Brain microvascular endothelial cell (primary cell): ENCODE measurements at places on chromosomes 11 and 22.

- no peak for DNase-seq
Observed at GRCh38 chr11:34627197-34627596, 6.3 kb downstream of the EHF start.

- no peak for DNase-seq
Observed at GRCh38 chr11:47469361-47470179, 20.6 kb upstream of the RAPSN start.

GRCh38 chr11:79259800-79260199 lies 181.0 kb downstream of the TENM4 start:
- DNase-seq, result no peak

DNA sequence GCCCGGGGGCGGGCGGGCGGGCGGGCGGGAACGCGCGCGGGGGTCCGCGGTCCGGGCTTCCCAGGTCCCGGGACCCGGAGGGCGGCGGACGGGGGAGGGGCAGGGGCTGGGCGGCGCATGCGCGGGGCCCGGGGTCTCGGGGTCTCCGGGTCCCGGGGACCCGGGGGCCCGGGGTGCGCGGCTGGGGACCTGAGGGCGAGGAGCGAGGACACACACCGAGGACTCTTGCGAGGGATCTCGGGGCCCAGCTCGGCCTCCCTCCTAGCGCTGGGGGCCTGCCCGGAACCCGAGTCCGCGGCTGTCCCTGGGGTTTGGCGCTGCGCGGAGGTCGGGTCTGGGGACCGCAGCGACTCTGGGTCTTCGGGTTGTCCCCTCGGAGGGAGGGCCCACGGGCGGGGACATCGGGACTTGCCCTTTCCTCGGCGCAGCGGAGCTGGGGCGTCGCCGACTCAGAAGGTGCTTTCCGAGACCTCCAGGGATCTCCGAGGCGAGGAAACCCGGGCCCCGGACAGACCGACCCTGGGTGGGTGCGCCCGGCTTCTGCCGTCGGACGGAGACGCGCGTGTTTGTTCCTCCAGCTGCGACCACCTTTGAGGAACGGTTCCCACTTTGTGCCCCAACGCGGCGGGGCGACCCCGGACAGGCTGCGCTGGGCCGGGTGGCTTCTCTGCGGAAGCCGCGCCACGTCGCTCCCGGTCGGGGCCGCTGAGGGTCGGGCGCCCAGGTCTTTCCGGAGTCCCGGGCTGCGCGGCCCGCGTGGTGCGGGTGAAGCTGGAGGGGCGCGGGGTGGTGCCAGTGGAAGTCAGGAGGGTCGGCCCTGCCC lies 540 bp downstream of the PPARA start:
- DNase-seq, result no peak

DNA sequence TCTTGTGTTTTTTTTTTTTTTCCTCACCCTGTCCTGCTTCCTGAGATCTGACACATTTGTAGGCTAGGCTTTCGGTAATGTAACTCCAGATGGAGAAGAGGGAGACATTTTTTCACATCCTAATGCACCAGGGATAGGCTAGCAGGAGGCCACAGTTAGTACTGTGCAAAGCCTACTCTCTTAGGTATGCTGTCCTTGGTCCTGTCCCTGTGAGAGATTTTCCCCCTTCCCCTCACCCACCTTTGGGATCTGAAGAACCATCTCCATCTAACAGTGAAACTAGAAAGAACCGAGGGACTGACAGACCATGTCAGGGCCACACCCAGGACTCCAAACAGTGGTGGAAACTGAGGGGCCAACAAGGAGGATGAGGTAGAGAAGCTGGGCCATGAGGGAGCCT lies 29.2 kb downstream of the ADAMTS8 start:
- no peak for DNase-seq

DNA sequence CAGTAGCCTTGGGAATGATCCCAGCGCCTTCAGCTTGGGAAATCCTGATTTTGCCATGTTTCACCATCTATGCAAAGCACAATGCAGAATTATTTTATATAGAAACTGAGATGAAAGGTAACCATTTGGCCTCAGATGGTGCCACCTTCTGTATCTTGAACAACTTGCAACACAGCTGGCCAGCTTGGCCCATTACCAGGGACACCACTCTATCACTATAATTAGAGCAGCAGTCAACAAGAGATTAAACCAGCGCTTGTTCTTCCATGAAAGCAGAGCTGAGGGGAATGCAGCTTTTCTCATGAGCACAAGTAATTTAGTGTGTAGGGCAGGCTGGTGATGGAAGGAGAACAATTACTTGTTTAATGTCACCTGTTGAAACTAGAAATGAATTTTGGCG lies 6.7 kb upstream of the ZDHHC13 start:
- DNase-seq, result no peak

GRCh38 chr22:29043906-29044575 lies 17.6 kb downstream of the C22orf31 start:
- peak; percentile 11 for DNase-seq

- no peak for DNase-seq
Observed at GRCh38 chr11:13550761-13551160, 55.0 kb upstream of the PTH start.

DNA sequence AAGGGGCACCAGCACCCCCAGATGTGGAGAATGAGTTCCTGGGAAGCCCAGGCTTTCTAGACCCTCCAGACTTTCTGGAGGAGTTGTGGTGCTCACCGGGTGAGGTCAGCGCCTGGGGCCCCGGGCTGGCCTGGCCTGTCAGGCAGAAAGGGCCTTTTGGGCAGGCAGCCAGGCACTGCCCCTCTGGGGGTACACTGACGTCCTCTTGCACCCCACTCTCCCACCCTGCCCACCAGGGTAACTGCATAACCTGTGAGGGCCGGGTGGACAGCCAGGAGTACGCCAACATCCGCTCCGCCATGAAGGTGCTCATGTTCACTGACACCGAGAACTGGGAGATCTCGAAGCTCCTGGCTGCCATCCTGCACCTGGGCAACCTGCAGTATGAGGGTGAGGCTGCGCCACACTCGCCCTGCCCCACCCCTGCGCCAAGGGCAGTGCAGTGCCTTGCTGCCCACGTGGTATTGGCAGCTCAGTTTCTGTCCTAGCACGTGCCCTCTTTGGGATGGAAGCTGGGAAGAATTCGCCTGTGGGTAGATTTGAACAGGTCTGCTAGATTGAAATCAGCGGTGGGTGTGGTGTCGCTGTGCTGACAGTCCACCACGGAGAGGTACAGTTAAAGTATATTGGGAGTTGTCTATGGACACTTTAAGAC lies 30.1 kb downstream of the MYO7A start:
- DNase-seq, result no peak

GRCh38 chr11:14619603-14620531 lies 23.7 kb upstream of the PDE3B start:
- DNase-seq, result no peak

DNA sequence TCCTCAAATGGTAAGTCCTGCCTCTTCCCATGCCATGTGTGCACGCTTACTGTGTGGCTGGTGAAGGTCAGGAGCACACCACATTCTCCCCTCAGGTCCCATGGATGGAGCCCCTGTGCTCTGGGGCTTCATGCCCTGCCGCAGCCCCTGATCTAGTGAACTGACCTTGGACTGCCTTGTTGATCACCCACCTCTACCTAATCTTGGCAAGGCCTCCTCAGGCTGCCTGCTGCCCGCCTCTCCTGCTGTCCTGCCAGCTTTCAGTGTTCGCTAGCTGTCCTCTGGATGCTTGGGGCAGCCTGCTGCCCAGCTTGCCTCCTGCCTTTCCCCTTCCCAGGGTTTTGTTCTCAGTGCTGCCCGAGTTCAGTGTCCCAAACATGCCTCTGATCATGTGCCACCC lies 38.1 kb downstream of the CABIN1 start:
- DNase-seq, result no peak

DNA sequence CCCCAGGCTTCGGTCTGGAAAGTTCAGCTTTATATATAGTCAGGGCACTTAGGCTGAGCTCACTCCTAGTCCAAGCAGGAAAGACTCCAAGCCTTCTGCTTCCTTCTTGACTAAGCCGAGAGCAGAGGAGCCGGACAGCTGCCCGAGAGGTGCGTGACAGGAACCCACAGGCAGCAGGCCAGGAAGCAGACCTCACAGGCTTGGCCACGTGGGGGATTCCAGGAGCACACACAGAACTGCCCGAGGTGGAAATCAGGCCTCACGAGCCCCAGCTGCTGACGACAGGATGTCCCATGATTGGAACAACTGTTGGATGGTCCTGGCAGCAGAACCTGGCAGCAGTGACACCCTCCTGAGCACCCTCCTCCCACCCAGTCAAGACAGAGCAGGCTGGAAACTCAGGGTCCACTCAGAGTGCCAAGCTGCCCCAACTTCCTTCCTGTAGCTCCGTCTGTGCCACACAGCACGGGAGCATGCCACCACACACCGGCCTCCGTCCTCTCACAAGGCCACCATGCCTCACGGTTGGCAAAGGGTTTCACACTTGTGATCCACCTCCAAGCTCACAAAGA lies 5.4 kb downstream of the PLA2G6 start:
- DNase-seq, result peak; percentile 89

- DNase-seq, result no peak
Observed at GRCh38 chr11:6735306-6735705, 36.5 kb downstream of the OR2AG2 start.

DNA sequence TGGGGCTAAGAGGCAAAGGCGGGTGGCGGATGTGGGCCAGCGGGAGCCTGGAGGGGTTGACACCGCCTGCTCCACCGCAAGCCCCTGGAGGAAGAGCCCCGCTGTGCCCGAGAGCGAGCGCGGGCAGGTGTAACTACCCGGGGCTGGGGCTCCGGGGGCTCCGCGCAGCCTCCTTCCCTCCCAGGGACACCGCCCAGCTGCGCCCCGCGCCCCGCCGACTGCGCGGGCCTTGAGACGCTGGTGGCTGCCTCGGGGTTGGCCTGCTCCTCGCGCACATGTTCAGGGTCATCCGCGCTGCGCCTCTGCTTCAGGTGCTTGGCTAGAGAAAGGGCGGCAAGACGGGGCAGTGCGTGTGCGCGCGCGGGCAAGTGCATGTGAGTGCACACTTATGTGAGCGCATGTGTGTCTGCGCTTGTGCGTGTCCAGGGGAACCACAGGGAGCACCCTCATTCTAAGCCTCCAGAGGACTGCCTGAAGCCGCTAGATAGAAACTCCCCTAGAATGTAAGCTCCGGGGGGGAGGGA lies 197.5 kb upstream of the TMEM45B start:
- DNase-seq, result no peak

DNA sequence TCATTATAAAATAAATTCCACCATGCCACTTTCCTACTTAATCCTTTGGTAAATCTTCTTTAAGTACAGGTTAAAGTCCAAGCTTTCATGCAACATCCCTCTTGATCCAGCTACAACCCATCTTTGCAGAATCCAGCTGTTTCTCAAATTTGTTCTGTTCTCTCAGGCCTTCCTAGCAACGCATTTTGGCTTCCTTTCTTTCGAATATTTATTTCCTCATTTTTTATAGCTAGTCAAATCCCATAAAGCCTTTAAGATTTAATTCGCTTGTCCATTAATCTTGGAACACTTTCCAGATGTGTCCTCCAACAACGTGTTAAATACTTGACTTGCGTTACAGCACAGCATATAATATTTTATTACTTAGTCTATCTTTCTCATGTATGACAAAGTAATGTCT lies 600.1 kb upstream of the CHORDC1 start:
- no peak for DNase-seq

- no peak for DNase-seq
Observed at GRCh38 chr11:134254433-134255183, 1.2 kb downstream of the ACAD8 start.

DNA sequence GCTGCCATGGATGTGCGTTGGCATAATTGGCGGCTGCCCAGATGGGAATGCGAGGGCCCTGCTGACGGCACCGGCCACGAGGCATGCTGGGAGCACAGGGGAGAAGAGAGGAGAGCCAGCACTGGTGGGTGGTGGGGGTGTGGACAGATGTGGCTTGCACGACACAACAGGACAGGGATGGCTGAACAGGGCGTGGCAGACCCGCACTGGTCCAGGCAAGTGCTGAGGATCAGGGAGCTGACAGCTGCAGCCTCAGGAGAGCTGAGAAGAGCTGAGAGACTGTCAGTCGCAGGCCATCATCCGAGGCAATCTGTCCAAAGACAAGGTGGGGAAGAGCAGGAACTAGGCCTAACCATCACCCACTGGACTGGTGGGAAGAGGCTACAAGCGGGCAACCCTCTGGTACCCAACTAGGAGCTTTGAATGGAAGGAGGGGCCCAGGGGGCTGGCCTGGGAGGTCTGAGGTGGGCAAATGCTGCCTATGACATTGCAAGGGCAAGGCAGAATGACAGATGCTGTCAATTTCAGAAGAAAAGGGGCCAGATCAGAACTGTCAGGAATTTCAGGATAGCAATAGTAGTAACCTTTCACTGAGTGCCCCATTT lies 2.4 kb downstream of the GNB1L start:
- DNase-seq, result no peak

- peak; percentile 81 for DNase-seq
Observed at GRCh38 chr11:35145271-35145670, 6.3 kb downstream of the CD44 start.

DNA sequence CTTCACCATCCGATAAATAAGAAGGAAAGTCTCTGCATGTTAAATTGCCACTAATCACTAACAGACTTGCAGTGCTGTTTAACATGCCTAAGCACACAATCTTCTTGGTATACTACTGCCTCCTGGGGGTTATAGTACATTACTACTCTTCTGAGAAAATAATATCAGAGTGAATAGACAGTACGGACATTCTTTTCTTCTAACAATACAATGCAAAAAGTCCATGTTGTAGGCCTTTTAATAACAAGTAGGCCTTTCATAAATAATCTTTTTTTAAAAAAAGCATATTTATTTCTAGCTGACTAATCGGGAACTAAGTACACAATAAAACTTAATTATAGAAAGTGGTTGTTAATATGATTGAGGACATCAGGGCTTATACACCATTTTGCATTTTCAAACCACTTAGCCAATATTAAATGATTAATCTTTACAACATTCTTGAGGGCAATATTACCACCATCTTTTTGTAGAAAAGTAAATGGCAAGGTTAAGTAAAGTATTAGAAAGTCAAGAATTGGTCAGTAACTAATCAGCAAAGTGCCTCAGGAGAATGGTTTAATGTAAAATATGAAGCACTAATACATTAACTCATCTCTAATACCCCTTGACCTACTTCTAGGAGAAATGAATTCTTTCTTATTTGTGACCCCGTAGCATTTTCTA lies 84.7 kb downstream of the TTC28 start:
- DNase-seq, result peak; percentile 9

- DNase-seq, result no peak
Observed at GRCh38 chr22:49701380-49702067, 126.1 kb downstream of the BRD1 start.

- no peak for DNase-seq
Observed at GRCh38 chr11:62395885-62396551, 22.8 kb upstream of the SCGB1A1 start.

GRCh38 chr11:7520011-7520942 lies 6.5 kb downstream of the PPFIBP2 start:
- no peak for DNase-seq

DNA sequence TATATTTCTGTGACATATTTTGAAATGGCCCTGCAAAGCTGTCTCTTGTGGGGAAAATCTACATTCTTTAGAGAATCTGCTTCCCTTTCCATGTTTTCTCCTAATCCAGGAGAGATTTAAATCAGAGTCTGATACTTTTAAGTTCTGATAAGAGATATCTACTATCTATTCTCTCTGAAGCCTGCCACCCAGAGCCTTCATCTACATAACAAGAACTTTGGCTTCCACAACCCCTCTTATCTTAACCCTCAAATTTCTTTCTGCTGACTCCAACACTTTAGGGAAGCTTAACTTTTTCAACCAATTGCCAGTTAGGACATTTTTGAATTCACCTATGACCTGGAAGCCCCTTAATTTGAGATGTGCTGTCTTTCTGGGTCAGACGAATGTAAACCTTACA lies 965.2 kb downstream of the TBC1D22A start:
- no peak for DNase-seq

- no peak for DNase-seq
Observed at GRCh38 chr22:37453696-37454095, 26.4 kb upstream of the ELFN2 start.

GRCh38 chr11:8315954-8316353 lies 52.3 kb upstream of the LMO1 start:
- no peak for DNase-seq
